HT1080 (cell line): ENCODE measurements at places on chromosomes 11 and 22.

DNA sequence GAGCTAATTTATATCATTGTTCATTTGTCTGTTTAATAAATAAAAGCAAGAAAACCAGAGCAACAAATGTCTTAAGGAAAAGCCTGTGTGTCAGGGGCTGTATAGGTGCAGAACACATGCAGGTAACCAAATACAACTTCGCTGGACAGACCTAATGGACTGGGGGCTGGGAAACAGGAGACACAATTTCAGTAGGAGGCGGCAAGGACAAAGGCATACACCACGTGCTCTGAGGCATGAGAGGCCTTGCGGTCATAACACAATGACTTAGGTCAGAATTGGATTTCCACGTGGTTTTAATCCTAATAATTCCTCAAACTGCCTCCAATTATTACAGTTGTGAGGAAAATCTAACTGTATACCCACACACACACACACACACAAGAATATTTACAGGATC is 8.7 kb upstream of the GLB1L3 start:
- DNase-seq: no peak

GRCh38 chr11:47164321-47164720 is 12.4 kb downstream of the ARFGAP2 start:
- DNase-seq: no peak

- DNase-seq: peak; percentile 35
These were observed 37.8 kb downstream of the PAMR1 start for GRCh38 chr11:35487532-35488078.

DNA sequence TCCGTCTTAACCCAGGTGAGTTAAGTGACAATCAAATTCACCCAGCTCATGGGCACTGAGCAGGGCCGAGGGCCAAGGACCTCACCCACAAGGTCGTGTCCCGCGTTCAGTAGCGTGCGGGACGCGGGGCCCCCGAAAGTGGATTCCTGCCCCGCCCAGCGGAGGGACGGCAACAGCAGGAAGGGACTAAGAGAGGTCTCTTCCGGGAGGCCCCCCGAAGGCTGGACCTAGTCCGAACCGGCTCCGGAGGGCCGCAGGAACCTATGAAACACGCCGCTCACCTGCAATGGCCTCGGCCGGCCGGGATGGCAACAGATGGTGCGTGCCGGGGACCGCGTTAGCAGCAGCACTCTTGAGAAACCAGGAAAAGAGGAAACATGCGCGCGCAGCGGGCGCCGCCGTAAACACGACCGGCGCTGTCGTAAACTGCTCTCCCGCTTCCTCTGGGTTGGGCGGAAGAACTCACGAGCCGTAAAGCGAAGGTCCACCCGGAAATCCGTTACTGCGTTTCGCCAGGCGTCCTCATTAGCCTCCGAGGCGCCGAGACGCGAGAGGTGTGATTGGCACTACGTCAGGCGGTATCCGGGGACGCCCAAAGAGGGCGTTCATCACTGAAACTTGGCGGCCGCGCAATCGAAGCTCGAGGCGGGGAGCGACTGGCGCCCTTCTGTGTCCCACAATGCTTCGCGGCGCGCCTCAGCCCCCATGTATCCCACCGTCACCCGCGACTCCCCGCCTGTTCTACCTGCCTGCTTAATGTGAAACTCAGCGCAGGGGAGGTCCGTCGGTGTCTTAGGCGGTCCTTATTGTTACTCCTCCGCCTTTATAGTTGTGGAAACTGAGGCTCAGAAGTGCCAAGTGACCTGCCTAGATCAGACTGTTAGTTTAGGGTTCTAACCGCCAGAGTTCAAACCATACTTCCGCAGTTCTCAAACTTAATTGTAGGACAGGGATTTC is at the start of gene EIF3D:
EIF3D (minus strand) TSS at position 372 of the 957 bp plus-strand sequence. CDS start 3,045 bp downstream, outside the sequence.
- peak; percentile 100 for DNase-seq

GRCh38 chr11:70876685-70877084 is 375.7 kb downstream of the SHANK2 start:
- no peak for DNase-seq

DNA sequence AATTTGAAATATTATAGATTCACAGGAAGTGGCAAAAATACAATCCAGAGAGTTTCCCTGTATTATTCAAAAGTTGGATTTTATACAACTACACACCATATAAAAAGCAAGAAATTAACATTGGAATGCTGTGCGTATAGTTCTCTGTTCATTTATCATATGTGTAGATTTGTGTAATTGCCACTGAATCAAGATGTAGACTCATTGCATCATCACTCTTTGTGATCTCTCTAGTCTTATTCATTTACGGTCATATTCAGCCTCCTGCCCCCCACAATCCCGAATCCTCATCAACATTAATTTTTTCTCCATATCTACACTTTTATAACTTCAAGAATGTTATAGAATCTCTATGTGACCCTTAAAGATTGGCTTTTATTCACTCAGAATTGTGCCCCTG is 390.6 kb upstream of the B3GAT1 start:
- DNase-seq: no peak

- DNase-seq: no peak
These were observed 28.9 kb downstream of the PLEKHA7 start for GRCh38 chr11:16985297-16985696.

DNA sequence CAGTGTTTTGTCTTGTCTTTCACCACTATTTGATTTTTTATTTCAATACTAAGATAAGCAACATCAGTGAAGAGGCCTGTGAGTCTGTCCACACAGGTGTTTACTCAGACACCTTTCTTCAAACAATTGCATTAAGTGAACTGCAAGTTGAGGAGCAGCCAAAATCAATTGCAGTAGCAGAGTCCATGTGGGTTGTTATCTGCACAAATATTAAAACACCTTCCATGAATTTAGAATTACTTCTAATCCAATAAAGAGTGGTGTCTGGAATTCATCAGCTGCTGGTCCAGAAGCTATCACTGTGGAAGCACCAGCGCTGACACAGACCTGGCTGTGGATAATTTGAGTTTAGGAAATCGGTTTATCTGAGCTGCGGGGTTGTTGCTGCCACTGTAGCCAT is 83.5 kb upstream of the FAT3 start:
- DNase-seq: no peak
